ENCODE measurements at places on chromosomes 2 and 18. TPM values are rescaled to one million over a fixed set of nuclear protein-coding genes. Genes with fewer than 3 reads are reported as not detected.

Gene MALL
- total RNA-seq: 1.2 TPM

Gene ABCA12
- total RNA-seq: 0.28 TPM

Gene DSG1
- not detected for total RNA-seq

Gene SKA1
- total RNA-seq: 0.59 TPM

Gene C2orf78
- not detected for total RNA-seq

Gene PNO1
- 15.7 TPM for total RNA-seq

Gene FN1
- 24,089 TPM for total RNA-seq

Gene TUBA3E
- 0.09 TPM for total RNA-seq

Gene TXNDC2
- total RNA-seq: not detected

Gene NOL4
- total RNA-seq: 0.30 TPM

Gene RIT2
- not detected for total RNA-seq

Gene SERPINB5
- not detected for total RNA-seq

Gene TMEM131
- total RNA-seq: 82.5 TPM

Gene CHST9
- not detected for total RNA-seq

Gene REEP1
- 0.18 TPM for total RNA-seq

Gene PLCL1
- 1.5 TPM for total RNA-seq

Gene CFAP65
- not detected for total RNA-seq

Gene GAL3ST2
- under 0.01 TPM for total RNA-seq
